ENCODE measurements at places on chromosomes 4 and X.

DNA sequence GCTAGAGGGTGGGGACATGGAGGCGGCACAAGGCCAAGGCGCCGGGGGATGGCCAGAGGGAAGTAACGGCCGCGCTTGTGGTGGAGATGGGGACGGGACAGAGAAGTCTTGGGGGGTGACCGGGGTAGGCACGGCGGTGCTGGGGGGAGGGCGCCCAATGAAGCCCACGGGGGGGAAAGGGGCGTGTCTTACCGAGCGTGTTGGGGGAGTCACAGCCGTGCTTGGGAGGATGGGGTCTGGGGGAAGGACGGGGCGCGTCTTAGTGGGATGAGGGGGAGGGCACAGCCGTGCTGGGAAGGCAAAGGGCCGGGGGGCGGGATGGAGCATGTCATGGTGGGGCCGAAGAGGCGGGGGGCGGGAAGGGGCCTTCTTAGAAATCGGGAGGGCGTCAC lies 952 bp downstream of the ARSD start:
- DNase-seq: no peak

DNA sequence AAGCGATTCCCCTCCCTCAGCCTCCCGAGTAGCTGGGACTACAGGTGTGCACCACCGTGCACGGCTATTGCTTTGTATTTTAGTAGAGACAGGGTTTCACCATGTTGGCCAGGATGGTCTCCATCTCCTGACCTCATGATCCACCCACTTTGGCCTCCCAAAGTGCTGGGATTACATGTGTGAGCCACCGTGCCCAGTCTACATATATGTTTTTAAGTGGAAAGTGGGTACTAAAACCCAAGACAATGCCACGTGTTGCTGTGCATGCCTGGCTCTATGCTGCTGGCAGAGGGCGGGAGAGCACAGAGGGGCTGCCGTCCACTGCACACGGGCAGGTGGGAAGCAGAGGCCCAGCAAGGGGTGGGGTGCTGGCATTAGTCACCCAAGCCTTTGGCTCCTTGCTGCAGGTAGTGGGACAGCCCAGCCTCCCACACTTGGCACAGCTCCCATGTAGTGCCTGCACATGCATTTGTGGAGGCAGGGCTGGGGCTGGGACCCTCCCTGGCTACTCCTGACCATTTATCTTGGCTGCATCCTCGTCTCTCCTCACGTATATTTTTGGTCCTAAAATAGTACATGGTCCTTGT lies 3.5 kb downstream of the EMD start:
- DNase-seq: no peak

- no peak for DNase-seq
Observed at GRCh38 chr4:8697826-8698225, 105.3 kb downstream of the CPZ start.

DNA sequence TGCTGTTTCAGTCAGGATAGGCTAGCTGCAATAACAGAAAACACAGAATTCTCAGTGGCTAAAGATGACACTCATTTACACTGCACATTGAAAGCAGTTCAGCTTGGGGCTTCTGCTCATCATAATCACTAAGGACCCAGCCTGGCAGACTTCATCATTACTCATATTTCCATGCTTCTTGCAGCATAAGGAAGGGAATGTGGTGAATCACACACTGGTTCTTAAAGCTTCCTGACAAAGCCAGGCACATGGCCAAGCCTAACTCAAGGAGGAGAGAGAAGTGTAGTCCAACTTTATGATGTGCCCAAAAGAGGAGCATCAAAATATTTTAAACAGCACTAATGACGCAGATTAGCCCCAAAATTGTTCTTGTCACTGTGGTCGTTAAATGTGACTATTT lies 186.5 kb downstream of the BANK1 start:
- no peak for DNase-seq

DNA sequence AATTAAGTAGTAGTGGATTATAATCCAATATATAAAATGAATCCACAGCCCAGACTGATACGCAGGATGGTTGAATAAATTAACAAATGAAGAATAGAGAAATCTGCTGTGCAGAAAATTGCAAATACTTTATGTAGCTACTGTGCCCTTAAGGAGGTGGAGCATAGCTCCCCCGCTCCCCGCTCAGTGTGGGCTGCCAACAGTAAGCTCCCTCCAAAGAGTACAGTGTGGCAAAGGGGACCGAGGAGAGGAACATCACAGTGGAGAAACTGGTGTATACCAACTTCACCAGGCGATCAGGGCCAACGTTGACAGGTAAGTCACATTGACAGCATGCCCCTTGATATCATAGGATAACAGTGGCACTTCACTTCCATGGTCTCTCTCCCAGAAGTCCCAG lies 57.9 kb upstream of the CLDN34 start:
- DNase-seq: no peak

- DNase-seq: no peak
Observed at GRCh38 chr4:49516796-49517195, 530.7 kb downstream of the CWH43 start.

GRCh38 chrX:18994713-18995112 lies 10.8 kb upstream of the PHKA2 start:
- no peak for DNase-seq

DNA sequence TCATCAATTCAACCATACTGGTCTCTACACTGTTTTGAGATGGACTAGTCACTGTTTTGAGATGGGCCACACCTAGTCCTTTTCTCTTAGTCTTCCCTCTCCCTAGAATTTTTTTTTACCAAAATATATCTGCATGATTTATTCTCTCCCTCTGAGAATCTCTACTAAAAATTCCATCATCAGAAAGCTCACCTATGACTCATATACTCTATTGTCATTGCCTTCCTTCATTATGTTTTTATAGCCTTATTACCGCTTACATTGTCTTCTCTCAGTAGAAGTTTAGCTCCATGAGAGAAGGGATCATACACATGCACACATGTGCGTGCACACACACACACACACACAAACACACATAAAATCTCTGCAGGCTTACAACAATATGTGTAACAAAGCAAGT lies 303.6 kb downstream of the PCDH10 start:
- DNase-seq: no peak

GRCh38 chr4:119930546-119930945 lies 136.1 kb downstream of the MAD2L1 start:
- no peak for DNase-seq

GRCh38 chrX:50684871-50685270 lies 129.1 kb downstream of the SHROOM4 start:
- no peak for DNase-seq

- no peak for DNase-seq
Observed at GRCh38 chrX:136667446-136668168, 19.6 kb downstream of the CD40LG start.

DNA sequence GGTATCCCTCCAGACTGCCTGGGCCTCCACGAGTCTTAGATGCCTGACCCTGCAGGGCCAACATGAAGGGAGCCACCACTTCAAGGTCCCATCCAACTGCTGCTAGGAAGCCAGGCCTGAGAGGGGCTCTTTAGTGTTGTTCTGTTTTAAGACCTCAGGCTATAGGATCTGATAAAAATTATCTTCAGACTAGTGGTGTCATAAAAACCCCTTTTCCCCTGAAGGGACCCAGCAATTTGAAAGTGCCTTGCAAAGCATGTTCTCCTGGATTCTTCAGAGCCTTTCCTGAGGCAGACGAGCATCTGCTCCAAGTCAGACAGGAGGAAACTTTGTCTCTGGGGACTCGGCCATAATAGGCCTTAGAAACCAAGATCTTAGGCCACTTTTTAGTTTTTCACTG lies 26.9 kb downstream of the TSPAN5 start:
- no peak for DNase-seq

DNA sequence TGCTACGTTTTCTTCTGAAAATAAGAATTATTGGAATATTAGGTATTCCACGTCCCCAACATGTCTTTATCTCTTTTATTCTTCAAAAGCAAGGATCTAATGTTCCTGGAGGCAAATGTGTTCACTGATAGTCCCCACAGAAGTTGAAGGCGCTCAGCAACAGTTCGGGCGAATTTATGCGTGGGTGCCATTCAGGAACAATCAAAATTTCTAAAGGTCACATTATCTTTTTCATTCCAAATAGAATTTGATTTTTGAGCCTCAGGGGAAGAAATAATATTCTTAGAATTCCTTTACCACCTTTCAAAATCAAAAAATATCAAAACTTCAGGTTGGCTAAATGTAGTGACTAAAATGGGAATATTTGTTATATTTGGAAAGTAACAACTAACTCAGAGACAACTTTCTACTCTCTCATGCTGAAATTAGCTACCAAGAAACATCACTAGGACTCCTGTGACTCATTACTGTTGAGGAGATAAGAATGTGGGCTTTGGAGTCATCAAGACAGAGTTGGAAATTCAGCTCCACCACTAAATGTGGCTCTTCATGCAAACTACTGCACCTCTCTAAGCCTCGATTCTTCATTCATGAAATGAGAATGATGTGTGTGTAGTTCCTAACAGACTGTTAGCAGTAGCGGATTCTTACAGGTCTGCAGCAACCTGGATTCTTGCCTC lies 72.3 kb upstream of the KIT start:
- DNase-seq: no peak

DNA sequence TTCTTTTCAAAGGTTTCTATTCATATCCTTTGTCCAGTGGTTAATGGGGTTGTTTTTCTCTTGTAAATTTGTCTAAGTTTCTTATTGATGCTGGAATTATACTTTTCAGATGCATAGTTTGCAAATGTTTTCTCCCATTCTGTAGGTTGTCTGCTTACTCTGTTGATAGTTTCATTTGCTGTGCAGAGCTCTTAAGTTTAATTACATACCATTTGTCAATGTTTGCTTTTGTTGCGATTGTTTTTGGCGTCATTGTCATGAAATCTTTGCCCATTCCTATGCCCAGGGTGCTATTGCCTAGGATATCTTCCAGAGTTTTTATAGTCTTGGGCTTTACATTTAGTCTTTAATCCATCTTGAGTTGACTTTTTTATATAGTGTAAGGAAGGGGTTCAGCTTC lies 21.2 kb upstream of the UGT8 start:
- no peak for DNase-seq

- DNase-seq: no peak
Observed at GRCh38 chr4:182922501-182923284, 5.5 kb upstream of the DCTD start.

- no peak for DNase-seq
Observed at GRCh38 chrX:107658660-107659059, 30.4 kb downstream of the PRPS1 start.

DNA sequence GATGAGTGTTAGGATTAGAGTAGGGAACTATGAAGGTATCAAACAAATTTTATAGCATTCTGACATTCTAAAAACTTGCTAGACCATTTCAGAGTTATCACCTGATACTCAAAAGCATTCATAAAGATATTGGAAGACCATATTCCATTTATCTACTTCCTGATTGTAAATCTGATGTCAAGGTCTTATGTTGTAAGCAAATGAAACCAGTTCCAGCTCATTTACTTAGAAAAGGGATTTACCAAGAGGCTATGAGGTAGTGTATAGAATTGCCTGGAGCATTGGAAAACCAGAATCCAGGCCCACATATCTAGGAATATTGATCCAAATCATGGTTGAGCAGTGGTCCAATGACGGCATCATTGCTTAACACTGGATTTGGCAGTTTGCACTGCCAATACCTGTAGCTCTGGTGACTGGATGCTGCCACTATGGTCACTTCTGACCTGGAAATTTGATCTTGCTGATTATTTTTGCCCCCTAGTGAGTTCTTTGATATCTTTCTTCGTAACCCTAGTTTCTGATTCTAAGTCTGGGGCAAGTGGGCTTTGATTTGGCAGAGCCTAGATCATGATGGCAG lies 25.4 kb downstream of the ARFIP1 start:
- no peak for DNase-seq

GRCh38 chr4:118964891-118965411 lies 76.3 kb downstream of the SYNPO2 start:
- DNase-seq: peak; percentile 41

DNA sequence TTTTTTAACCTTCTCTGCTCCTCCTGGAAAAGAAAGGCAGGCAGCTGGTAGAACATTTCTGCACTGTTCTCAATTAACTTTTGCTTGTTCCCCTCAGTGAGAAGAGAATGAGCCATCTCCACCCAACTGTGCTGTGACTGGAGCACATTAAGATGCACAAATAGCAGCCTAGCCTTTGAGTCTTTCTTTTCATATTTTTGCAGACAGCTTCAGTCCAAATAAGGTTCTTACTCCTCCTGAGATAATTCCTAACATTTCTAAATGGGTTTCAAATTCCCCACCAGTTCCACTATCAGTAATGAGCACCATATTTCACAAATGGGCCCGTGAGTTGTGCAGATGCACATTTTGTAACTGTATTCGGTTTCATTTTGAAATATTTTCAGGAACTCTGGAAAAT lies 118.6 kb downstream of the SPCS3 start:
- no peak for DNase-seq

DNA sequence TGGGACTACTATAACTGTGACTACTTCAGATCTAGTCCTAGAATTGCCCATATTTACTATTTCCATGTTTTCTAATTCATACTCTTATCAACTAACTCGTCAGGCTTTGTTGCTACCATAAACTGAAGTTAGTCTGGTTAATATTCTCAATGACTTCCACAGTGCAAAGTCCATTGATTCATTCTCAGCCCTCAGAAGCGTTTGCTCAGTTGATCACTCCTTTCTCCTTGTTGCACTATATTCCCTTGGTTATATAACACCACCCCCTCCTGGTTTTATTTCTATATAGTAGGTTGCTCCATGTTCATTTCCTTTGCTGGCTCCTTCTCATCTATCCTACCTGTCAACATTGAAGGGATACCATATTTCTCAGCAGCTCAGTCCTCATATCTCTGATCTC lies 27.2 kb upstream of the SLC6A14 start:
- DNase-seq: no peak

GRCh38 chr4:189002475-189002874 lies 863.2 kb downstream of the TRIML1 start:
- DNase-seq: no peak

- no peak for DNase-seq
Observed at GRCh38 chr4:105139646-105140045, 7.0 kb upstream of the TET2 start.

- DNase-seq: no peak
Observed at GRCh38 chrX:17818726-17819125, 42.4 kb downstream of the RAI2 start.

- peak; percentile 79 for DNase-seq
Observed at GRCh38 chr4:106694232-106694631, 325.7 kb upstream of the GIMD1 start.

DNA sequence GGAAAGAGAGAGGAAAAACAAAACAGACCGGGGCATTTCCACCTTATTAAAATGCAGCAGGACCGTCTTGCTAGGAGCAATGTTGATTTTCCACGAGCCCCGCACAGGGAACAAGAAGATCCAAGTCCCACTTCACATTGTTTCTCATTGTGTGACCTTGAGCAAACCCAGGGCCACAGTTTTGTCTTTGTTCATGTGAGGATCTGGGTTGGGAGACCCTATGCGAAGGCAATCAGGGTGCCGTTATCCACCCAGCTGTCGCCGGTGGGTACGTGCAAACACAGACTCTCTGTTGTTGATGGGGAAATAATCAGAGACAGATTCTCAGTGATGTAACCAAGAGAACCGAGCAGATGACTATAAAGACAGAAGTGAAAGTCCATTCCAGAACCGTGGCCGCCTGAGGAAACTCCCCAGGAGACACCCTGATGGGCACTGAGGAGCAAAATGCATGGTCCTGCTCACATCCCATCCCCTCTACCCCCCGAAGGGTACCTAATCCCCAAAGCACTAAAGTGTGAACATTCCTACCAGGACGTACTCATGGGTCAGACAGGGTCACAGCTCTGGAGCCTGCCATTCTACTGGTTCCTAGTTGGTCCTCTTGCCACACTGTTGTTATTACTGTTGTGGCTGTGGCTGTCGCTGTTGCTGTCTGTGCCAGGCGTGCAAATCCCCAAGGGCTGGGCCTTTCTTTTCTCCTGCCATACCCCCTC lies 102.7 kb upstream of the RBPJ start:
- DNase-seq: peak; percentile 93
